ENCODE measurements at places on chromosomes 3 and 15. TPM values are rescaled to one million over a fixed set of nuclear protein-coding genes. Genes with fewer than 3 reads are reported as not detected.
A peak's percentile ranks its signal among the peaks of the same experiment; 100 is the strongest.

Gene ESYT3
- total RNA-seq: 44.4 TPM

Gene ILDR1
- 9.8 TPM for total RNA-seq

Gene EIF5A2
- total RNA-seq: 7.6 TPM

Gene PLSCR4
- total RNA-seq: 63.5 TPM

Gene NMNAT3
- 3.2 TPM for total RNA-seq

Gene GATA2
- total RNA-seq: 16.5 TPM

Gene C15orf62
- 0.71 TPM for total RNA-seq

Gene MUSTN1
- 1.2 TPM for total RNA-seq

Gene TRIM59
- total RNA-seq: 4.3 TPM

Gene SMCO1
- total RNA-seq: not detected

- DNase-seq: no peak
Measured at GRCh38 chr15:61173899-61174689, 55.0 kb downstream of the RORA start.

- DNase-seq: no peak
Measured at GRCh38 chr3:38255627-38256026, 10.0 kb upstream of the SLC22A13 start.

GRCh38 chr15:80179935-80180334, 27.1 kb downstream of the FAH start:
- DNase-seq: no peak

DNA sequence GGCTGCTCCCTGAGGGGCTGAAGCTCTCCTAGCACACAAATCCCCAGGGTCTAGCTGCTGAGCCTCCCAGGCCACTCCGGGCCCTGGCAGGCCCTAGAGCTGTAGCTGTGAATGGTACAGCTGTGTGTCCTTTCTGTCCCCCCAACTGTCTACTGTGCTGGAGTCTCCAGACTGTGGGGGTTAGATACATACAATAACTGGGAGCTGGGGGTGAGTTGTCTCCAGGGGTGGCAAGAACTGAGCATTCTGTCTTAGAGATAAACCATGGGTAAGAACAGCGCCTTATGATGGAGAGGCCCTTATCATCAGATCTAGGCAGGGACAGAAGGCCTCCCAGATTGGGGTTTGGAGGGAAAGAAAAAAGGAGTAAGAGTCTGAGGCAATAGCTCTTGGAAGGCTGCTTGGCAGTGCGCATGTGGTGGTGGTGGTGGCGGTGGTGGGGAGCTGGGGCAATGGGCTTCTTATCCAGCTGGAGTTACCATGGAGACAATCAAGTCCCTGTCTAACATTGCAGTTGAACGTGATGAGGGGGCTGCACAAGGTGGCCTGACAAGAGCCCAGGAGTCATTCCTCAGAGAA, 3.6 kb downstream of the CYB561D2 start:
- DNase-seq: no peak

DNA sequence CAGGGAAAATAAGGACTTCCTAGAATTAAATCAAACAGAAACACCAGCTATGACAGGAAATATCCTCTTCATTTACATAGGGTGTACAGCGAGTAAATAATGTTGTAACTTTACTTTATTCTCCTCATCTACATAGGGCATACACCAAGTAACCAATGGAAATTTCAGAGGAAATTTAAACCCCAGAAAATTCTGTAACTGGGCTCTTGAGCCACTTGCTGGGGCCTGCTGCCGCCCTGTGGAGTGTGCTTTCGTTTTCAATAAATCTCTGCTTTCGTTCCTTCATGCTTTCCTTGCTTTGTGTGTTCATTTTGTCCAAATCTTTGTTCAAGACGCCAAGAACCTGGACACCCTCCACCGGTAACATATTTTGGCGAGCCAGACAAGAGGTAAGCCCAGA, 990.4 kb upstream of the CADM2 start:
- DNase-seq: no peak

DNA sequence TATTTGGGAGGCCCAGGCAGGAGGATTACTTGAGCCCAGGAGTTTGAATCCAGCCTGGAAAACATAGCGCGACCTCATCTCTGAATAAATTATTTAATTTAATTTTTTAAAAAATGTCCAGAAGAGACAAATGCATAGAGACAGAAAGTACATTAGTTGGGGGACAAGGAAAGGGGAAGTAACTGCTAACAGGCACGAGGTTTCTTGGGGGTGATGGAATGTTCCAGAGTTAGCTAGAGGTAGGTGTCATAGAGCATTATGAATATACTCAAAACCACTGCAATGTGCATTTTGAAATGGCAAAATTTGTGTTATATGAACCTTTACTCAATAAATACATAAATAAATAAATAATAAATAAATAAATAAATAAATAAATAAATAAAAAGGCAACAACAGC, 31.7 kb upstream of the CYP11A1 start:
- no peak for DNase-seq

DNA sequence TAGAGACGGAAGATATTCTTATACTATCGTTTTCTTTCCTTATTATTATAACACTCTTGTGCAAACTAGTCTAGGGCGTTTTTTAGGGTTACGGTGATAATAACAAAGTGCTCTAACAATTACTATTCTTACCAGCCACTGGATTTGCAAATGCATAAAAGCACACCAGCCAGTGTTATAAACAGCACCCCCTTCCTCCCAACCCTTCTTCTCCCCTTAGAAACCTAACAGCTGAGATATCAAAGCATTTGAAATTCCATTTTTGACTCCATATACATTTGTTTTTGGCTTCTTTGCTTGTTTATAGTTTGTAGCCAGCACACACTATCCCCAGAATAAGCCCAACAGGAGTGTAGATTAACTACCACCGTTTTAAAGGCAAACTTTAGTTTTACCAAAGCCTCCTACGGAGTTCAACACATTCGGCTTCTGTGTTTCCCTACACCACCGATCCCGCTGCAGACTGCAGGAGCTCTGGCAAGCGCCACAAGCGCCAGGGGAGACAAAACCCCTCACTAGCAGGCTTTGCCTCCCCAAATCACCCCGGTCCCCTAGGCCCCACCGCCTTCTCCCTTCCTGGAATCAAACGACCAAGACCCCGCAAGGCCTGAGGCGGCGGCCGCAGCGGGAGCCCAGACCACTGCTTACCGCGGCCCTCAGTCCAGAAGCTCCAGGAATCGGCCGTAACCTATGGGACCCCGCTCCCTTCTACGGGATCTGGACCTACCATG, 461 bp downstream of the COPB2 start:
- DNase-seq: peak; percentile 8

DNA sequence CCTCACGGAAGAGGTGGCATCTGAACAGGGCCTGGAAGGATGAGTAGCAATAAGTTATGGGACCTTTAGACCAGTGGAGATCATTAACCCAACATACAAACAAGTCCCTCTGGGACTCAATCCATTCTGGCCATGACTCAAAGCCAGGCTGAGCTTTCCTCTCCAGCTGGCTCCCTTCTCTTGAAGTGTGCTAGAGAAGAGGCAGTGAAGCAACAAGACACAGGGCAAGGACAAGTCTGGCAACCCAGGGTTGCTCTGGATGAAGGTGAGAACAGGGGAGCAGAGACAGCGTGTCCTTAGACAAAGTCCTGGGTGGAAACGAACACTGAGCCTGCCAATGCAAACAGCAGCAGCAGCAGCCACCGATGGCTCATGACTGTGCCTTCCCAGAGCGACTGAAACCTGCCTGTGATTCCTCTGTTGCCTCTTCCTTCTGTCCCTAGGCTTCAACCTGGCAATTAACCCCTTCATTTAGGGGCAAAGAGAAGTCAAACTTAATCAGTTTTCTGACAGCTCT, 86.8 kb downstream of the BDH1 start:
- no peak for DNase-seq

GRCh38 chr15:56969265-56969895, 50.9 kb downstream of the TCF12 start:
- peak; percentile 24 for DNase-seq

- DNase-seq: no peak
Measured at GRCh38 chr15:78192826-78193594, 41.4 kb downstream of the ACSBG1 start.

DNA sequence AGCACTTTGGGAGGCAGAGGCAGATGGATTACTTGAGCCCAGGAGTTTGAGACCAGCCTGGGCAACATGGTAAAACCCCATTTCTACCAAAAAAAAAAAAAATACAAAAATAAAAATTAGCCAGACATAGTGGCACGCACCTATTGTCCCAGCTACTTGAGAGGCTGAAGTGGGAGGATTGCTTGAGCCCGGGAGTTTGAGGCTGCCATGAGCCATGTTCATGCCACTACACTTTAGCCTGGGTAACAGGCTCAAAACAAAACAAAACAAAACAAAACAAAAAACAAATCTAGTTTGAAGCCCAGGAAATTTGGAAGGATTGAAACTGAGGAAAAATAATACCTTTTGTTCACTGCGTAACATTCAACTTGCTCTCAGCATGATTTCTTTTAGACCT, 16.6 kb downstream of the TMOD3 start:
- no peak for DNase-seq

DNA sequence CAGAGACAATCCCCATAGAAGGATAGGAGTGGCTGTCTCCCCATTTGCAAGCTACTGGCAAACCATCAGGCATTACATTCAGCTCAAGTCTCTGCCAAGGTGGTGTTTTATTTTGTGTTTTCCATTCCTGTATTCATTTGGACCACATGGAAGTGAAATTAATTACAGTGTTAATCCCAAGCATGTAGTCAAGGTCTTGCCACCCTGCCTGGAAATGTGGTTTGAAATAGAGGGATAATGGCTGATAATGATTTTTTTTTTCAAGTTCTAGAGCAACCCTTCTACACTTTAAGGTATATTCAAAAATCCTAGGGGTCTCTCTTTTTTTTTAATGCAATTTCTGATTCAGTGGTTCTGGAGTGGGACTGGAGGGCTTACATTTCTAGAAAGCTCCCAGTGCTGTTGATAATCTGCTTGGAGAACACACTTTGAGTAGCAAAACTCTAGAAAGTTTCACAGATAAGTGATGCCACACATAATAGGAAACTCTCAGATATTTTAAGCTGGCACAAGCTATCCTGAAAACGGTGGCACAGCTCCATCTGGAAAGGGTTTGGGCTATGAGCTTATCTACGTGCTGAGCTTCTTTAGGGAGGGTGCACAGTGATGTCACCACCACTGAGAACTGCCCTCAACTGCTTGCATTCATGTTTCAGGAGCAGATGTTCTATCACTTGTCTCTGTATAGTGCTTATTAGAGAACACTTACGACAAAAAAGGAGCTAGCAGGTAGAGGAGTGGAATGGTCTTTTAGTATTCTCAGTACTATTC, 140.1 kb upstream of the IL12A start:
- DNase-seq: no peak

DNA sequence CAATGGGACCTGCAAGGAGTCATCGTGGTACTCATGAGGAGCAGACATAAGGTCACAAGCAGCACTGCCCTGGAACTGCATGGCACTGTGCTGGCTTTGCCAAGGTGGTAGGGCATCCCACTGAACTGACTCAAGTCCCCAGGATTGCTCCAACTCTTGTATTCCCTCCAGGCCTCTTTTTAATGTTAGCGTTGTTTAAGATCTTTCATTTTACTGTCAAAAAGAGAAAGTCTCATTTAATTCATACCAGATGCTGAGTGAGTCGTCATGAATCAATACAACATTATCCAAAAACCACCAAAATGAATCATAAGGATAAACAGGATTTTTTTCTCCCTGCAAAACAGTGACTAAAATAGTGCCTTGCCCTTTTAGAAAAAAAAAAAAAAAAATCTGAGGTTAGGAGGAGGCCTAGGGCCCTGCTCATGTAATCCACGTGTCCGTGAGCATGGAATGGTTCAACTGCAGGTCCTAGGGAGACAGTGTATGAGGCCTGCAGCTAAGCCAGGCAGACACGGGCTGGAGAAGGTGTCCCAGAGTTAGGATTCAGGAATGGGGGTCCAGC, 36.7 kb upstream of the BLM start:
- DNase-seq: no peak

GRCh38 chr3:149494022-149494758, 19.7 kb downstream of the TM4SF4 start:
- DNase-seq: peak; percentile 77

DNA sequence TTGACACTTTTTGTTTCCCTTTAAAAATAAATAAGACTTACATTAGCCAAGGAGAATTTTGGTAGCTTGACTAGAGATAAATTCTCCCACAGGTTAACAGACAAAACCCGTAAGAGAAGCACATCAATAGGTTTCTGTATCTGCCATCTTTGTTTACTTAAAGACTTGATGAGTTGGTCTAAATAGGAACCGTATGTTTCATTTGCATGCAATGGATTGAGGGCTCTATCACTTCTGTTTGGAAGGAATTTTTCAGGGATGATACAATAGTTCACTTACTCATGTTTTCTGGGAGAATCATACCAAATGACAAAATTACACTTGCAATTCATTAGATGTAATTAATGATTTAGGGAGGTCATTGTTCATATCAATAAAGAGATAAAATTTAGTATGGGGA, 631.5 kb upstream of the NR2F2 start:
- DNase-seq: no peak

- DNase-seq: no peak
Measured at GRCh38 chr3:68819361-68819760, 113.0 kb downstream of the TAFA4 start.

- peak; percentile 13 for DNase-seq
Measured at GRCh38 chr3:88311826-88312225, 162.1 kb downstream of the C3orf38 start.

DNA sequence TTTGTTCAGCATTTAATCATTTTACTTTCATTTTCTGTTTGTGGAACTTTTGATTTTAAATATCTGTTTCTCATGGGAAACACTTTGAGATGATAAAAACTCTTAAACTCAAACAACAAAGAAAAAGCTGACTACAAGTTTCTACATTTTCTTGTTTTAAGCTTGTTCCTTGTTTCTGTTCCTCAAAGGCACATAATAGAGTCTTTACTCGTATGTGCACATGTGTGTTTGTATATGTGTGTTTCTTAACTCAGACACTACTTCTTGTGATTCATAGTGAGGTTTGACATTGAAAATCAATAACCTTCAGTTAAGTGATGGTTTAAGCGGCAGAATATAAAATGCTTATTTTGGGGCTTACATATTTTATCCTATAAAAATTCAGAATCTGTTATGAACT, 786.7 kb upstream of the EPHA6 start:
- no peak for DNase-seq

DNA sequence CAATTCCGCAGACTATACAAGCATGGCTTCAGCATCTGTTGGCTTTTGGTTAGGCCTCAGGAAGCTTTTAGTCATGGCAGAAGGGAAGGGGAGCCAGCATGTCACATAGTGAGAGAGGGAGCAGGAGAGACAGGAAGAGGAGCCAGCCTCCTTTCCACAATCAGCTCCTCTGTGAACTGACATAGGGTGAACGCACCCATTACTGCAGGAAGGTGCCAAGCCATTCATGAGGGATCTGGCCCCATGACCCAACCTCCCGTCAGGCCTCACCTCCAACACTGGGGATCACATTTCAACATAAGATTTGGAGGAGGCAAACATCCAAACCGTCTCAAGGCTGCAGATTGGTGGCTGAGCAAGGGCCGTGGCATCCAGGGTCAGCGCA, 106.3 kb downstream of the LRRK1 start:
- DNase-seq: no peak

GRCh38 chr3:154217671-154218070, 96.5 kb downstream of the ARHGEF26 start:
- no peak for DNase-seq

DNA sequence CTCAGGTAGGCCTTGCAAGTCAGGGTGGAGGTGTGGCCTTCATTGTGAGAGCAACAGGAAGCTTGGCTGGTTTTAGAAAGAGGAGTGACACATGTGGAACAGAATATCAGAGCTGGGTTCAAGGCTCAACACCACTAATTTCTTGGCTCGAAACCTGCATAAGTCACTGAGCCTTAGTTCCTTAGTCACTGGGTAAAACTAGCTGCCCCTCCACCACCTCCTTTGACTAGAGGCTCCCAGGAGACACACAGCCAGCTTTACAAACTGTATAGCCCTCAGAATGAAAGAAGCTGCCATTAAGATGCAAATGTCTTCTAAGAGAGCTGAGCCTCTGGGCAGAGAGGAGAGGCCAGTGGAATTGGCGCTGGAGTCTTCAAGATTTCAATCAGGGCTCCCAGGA, 67.7 kb downstream of the CERS3 start:
- DNase-seq: no peak

Data from left lung (tissue), 14 donors.